ENCODE measurements at places on chromosomes 2 and 18.

DNA sequence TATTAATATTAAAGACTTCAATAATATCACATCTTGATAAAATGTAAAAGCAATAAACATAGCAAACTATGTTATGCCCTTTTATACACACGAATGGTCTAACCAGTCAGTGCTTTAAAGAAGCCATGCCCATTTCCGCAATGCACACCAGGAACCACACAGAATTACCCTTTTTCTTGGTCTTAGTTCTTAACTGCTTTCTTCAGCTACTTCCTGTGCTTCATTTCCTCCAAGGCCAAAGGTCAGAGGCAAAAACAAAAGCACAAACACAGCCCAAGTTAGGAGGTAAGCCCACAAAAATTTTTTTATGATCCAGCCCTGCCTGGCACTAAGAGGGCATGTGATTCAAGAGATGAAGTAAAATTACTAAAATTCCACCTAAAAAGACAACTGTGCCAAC, 267.2 kb downstream of the FBXO15 start:
- no peak for DNase-seq

DNA sequence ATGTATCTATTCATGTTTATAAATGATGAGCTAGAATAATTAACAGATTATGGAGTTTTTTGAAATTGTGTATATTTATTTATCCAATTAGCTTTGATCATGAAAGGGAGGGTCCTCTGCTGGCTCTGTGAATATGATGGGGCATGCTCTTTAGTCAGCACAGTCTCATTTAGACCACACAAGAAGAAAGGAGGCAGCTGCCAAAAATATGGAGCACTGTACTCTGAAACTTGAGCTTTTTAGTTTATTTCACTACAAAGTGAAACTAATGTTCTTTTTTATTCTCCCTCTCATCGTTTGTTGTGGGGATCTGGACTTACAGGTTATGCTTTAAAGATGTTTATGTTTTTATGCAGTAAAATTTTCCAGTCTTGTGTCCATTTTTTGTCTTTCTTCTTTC, 266.9 kb upstream of the GULP1 start:
- DNase-seq, result no peak

DNA sequence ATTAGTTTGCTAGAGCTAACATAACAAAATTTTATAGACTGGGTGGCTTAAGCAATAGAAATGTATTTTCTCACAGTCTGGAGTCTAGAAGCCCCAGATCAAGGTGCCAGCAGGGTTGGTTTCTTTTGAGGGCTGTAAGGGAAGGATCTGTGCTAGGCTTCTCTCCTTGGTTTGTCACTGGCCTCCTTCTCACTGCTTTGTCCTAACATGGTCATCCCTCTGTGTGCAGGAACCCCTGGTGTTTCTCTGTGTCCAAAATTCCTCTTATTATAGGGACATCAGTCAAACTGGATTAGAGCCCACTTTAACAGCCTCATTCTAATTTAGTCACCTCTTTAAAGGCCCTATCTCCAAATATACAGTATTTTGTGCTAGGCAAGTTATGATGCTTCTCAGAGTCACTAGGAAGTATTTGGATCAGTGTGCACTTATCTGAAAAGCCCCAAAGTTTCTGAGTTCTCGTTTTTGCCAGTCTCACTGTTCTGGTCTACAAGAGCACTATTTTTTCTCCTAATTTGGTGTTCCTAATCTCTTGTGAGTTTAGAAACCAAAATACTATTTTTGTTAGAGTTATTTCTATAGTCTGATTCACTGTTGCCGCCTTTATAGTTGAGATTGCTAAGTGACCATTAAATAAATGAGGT, 29.0 kb downstream of the ZC3H6 start:
- no peak for DNase-seq

DNA sequence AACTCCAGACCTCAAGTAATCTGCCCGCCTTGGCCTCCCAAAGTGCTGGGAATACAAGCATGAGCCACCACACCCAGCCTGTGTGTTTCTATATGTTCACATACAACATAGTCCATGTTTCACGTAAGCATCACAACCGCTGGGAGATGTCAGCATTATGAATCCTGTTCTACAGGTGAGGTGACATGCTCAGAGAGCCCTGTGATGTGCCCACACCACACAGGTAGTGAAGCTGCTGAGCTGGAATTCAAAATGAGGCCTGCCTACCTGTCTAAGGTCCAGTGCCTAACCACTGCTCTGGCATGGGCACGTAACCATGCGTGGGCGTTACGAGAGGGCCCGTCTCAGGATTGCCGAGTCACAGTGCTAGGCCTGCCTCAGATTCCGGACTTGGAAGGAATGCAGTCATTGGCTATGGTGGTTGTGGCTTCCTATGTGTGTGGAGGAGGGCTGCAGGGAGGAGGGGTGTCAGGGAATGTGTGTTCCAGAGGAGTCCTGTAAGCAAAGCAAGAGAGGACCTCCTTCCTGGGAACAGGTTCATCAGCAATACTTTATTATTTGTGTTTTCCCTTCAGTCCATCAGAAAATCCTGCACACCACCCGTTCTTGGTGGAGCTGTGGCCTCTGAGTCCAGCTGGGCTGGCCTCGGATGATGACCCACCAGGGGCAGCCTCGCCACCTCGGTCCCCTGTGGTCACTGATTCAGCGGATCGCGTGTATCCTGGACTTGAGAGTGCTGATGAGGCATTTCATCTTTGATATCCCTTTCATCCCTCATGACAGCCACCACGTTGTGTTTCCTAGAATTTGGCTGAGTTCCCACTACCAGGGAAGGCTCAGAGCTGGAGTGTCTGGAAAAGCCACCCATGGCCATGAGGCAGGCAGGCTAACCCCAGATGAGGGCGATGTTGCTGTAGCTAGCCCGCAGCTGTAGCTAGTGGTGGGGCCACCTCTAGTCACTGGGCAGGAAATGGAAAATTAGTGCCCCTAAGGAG, 31.1 kb downstream of the HK2 start:
- DNase-seq, result no peak

- no peak for DNase-seq
Measured at GRCh38 chr2:167785606-167786216, 461.7 kb downstream of the STK39 start.

DNA sequence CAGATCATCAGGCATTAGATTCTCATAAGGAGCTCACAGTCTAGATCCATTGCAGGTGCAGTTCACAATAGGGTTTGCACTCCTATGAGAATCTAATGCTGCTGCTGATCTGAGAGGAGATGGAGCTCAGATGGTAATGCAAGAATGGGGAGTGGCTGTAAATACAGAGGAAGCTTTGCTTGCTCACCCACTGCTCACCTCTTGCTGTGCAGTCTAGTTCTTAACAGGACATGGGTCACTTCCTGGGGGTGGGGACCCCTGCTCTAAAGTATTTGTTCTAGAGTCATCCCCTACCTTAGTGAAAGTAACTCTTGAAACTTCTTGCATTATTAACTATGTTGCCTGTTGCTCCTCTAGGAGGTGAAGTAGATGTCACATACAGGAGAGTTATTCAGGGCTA, 171.3 kb upstream of the PARD3B start:
- DNase-seq, result no peak

DNA sequence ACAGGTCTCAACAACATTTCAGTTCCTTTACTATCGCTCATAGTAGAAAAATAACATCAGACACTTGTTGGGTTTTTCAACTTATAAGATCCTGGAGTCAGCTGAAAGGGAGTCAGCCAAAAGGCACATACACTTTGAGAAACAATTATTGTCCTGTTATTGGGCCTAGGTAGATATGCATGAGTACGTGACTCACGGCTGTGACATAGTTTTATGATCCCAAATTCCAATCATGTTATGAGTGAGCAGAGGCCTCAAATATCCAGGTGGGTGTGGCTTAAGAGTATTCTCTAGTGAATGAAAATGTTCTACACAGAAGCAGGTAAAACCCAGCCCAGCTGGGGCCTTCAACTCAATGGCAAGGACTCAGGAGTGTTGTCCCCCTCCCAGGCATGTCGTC, 27.2 kb downstream of the SERPINB8 start:
- DNase-seq, result no peak

DNA sequence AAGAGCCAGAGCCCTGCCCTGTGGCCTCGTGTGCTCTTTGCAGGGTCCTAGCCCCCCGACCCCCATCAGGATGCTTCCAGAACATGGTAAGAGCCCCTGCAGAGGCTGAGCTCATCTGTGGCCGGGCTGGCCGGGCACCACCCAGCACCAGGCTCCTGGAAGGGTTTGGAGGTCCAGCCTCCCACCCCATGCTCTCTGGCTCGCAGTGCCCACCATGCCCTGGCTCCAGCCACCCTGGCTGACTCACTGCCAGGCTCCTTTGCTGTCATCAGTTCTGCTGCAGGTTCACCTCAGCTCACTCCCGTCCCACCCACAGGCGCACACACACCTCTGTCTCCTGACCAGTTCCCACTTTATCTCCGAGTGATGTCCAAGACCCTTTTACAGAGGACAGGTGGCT, 37.5 kb downstream of the EIF4E2 start:
- DNase-seq, result no peak

DNA sequence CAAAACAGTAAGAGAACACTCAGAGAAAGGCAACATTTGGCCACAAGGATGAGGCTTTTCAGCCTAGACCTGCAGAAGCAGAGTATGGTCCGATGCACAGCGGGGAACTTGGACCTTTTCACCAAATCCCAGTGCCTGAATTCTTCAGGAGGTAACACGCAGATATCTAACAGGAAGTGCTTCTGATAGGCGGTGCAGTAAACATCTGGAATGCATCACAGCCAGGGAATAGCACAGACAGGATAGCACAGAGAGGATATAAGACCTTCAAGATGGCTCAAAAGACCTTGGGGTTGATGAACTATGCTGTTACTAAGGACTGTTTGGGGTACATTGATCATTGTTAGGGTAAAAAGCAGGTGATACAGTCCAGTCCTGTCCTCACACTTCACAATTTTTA, 1.7 kb downstream of the TMEM127 start:
- no peak for DNase-seq

- DNase-seq, result no peak
Measured at GRCh38 chr2:10407841-10408648, 40.1 kb downstream of the ODC1 start.

DNA sequence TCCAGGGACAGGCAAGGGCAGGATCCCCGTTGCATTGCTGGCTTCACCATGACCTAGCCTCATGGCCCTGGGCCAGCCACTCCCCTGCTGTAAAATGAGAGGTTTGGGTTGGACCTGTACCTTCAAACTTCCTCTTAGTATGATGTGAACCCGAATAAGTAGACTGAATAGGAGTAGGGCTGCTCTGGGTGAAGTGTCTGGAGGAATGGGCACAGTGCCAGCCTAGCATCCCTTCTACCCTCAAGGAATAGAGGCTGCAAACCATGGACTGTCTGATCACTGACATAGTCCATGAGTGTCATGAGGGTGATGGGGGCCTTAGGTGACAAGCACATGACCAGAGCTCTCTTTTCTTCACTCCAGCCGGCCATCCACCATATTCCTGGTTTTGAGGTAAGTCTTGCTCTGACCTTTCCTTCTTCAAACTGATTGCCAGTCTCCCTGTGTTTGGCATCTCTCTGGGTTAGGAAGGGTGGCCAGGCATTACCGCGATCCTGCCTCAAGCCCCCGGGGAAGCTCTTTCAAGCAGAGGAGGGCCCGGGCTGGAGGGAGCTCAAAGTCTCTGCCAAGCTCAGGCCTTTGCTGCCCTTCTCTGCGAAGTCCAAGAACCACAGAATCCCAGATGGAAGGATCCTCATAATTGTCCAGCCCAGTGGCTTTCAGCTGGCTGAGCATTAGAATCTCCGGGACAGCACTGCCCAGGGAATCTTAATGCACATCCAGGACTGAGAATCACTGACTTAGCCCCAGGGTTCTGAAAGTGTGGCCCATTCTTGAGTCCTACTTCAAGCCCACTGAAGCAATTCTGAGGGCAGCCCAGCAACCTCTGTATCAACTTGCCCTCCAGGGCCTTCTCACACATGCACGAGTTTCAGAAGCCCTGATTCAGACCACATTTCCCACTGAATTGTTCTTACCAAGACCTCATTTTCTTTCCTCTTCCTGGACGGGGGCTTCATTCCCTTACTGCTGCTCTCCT, 148.1 kb downstream of the DYSF start:
- DNase-seq, result no peak

GRCh38 chr2:238574490-238575271, 148.0 kb downstream of the ASB1 start:
- DNase-seq, result no peak

DNA sequence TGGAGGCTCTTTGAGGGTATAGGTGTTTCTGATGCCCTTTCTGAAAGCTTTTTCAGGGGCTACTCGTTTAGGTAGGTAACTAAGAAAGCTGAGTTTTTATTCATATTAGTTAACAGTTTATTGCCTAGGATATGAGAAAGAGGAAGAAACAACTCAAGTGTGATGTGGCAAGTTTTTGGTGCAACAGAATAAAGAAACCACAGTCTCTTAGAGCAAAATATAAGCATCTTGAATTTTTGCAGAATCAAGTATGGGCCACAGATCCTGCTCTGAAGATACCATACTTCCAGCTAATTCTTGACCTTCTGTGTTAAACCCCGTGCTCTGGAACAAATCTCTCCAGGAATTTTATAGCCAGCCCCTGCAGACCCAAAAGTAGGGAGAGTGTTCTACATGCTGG, 147.7 kb upstream of the SLC1A4 start:
- no peak for DNase-seq

GRCh38 chr2:196719110-196719872, 79.8 kb downstream of the CCDC150 start:
- DNase-seq, result no peak

DNA sequence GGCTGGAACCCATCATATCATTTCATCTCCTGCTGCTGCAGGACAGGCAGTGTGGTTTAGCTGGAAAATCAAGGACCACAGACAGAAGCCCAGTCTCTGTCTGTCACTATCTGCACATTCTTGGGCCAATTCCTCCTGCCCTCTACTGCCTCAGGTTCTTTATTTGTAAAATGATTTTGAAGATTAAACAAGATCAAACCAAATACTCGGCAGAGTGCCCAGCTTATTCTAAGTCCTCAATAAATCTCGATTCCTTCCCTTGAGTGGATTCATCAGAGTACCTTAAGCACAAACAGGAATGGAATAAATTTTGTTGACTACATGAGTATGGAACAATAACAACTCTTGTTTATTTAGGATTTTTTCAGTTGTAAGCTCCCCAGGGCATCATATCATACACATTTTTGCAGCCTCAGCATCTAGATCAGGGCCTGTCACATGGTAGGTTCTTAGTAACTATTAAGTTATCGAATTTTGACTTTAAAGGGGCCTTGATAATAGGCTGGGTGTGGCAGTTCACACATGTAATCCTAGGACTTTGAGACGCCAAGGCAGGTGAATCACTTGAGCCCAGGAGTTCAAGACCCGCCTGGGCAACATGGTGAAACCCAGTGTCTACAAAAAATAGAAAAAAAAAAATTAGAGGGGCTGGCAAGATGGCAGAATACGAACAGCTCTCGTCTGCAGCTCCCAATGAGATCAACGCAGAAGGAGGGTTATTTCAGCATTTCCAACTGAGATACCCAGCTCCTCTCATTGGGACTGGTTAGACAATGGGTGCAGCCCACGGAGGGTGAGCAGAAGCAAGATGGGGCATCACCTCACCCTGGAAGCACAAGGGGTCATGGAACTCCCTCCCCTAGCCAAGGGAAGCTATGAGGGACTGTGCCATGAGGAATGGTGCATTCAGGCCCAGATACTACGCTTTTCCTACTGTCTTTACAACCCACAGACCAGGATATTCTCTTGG, 11.1 kb downstream of the RHOB start:
- DNase-seq, result no peak

GRCh38 chr2:62224976-62225375, 29.1 kb downstream of the B3GNT2 start:
- DNase-seq, result no peak

Measured in NCI-H748 treated with DMSO at 0.1 percent for 48 hours (cell line).